Tibial artery (tissue), 4 donors: ENCODE measurements at places on chromosomes 5 and 9.

DNA sequence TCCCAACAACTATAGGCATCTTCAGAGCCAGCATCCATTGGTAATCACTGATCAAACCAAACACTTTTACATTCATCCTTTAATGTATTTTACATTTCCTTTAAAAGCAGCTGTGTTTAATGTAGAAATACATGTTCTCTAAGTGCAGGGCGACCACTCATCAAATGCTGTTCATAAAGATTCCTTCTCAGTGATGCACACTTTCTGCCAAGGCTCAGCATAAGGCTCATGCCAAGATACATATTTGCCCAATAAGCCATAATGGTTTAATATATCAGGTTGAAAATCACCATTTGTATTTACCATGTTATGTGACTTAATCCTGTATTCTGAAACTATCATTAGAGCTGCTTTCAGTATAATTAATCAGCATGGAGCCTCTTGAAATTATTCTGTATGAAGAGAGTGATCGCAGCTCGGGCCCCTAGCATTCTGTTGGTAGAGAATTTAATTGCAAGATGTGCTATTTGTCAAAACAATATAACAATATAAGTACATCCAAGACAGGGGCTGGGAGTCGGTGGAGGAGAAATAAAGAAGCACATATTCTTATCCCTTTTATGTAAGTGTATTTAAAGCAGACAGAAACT is 267.5 kb downstream of the EBF1 start:
- DNase-seq: no peak

GRCh38 chr5:153122403-153122802 is 368.1 kb upstream of the GRIA1 start:
- DNase-seq: no peak

DNA sequence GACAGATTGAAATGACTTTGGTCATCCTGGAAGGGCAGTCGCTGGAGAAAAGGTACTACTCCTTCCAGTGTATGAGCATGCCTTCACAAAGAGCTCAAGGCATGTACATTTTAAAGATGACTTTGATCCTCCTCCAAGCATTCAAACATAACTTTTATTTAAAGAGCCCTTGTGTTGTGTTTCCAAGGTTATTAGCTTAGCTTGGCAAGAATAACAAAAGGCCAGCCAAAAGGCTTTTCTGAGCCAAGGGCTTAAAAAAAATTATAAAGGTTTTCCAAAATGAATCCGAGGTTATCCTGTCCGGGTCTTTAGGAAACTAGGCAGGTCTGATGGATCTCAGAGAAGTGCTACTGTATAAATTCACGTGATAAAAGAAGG is 71.0 kb upstream of the PLPP6 start:
- DNase-seq: no peak

DNA sequence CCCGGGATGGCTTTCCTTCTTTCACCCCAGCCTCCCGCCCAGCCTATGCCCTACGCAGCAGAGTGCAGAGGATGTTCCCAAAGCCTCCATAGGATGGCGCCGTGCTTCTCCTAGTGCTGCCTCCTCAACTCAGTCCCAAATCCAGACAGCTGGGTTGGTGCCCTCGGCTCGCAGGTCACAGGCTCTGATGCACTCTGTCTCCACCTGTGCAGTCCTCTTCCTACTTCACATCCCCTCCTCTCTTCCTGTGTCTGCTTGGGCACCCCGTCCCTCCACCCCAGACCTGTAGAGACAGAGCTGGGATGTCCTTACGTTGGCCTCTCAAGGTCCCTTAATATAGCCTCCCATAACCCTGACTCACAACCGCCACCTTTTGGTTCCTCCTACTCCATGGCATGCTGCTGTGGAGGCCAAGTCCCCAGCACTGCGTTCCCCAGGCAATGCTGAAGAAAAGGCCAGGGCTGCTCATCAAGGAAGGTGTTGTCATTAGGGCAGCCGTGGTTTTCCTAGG is 314.4 kb downstream of the GADD45G start:
- no peak for DNase-seq

DNA sequence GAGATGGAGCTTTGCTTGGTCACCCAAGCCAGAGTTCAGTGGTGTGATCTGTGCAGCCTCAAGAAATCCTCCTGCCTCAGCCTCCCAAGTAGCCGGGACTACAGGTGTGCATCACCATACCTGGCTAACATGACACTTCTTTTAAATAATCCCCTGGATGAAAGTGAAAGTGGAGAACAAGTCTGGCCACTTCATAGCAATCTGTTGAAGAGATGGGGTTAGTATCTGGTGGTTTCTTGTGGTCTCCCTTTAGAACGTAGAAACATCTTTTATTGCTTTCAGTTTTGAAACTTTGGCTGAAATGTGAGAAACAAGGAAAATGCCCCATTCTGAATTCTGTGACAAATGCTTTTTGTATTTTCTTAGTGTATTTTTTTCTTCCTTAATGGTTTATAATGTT is 452.5 kb upstream of the RIOK2 start:
- no peak for DNase-seq

DNA sequence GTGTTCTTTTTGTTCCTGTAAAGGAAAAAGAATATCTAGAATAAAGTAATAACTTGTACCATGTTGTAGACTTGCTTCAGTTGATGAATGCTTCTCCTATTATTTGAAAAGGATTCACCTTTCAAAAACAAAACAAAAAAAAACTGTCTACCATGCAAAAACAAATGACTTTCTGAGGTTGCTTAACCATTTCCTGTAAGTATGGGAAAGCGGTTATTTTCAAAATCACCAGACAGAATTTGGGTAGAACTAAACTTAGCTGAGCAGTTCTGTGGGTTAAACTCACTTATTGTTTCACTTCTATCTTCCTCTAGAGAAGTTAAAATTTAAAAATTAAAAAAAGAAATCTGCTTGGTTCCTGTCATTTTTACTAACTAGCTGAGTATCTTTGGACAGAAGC is 25.2 kb downstream of the LNPEP start:
- DNase-seq: no peak

DNA sequence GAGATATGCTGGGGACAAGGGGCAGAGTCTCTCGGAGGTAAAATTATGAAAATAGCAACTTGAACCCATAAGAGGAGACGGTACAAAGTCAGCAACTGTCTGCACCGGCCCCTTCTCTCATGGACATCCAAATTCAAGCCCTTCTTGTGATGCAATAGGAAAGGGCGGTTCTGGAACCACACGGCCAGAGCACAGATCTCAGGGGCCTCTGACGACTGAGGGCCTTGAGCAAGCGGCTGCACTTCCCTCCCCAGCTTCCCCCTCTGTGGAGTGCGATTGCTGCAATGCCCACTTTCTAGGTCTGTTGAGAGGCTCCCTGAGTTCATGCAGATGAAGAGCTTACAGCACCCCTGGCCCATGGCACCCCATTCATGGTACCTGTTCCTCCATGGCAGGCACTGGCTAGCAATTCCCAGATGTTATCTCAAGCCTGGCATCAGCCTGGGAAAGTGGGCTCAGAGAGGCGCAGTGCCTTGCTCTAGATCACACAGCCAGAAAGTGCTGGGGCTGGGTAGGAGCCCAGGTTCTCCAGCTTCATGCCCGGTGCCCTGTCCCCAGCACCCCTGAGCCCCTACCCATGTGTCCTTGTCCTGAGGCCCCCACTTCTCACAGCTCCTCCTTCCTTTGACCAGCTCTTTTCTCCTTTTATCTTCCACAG is 17.7 kb upstream of the CPLX2 start:
- no peak for DNase-seq

GRCh38 chr5:123085638-123086286 is 3.3 kb upstream of the PRDM6 start:
- DNase-seq: no peak

DNA sequence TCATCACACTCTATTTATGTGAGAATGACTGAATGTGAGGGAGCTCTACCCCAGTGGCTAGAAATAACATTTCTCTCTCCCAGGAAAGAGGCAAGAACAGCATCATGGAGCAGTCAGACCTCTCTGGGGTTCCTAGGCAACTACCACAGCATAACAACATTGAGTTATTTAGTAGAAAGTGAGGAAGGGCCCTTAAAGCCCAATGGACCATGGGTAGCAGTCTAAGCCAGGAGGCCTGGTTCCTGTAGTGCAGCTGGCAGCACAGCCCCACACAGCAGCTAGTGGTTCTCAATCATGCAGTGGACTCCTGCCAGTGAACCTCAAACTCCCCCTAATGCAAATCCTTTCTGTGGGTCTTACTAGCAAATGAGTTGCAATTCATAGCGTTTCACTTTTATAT is 55.3 kb downstream of the SPEF2 start:
- DNase-seq: no peak

- DNase-seq: peak; percentile 46
Measured at GRCh38 chr5:89901983-89902382, 507.6 kb downstream of the CETN3 start.

DNA sequence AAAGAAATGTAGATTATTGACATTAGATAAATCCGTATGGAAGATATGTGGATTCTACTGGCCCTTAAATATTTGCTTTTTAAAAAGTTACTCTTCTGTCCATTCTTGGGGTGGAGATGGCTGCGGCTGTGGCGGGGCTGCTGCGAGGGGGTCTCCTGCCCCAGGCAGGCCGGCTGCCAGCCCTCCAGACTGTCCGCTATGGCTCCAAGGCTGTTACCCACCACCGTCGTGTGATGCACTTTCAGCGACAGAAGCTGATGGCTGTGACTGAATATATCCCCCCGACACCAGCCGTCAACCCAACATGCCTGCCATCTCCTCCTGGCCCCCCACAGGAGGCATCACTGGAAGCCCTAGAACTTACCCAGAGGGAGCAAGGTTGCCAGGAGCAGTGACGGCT is 50.7 kb downstream of the FAM170A start:
- DNase-seq: no peak

- no peak for DNase-seq
Measured at GRCh38 chr5:179342577-179342976, 2.7 kb downstream of the ADAMTS2 start.

GRCh38 chr9:87319656-87320055 is 178.0 kb upstream of the DAPK1 start:
- no peak for DNase-seq

- no peak for DNase-seq
Measured at GRCh38 chr5:36607114-36607571, 737 bp downstream of the SLC1A3 start.

DNA sequence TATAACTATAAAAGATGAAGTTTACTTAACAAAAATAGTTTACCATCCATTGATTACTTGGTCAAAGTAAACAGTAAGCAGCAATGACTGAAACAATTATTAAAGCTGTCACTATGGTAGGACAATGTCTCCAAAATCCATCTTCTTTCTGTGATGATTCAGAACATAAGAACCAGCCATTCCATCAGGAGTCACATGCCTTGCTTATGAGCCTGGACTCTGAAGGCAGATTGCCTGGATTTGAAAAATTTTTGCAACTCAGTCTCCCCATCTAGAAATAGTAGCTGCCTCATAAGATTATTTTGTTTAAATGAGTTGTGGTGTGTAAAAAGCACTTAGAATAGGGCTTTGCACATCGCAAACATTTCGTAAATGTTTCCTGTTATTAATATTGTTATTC is 136.2 kb downstream of the LIFR start:
- no peak for DNase-seq

DNA sequence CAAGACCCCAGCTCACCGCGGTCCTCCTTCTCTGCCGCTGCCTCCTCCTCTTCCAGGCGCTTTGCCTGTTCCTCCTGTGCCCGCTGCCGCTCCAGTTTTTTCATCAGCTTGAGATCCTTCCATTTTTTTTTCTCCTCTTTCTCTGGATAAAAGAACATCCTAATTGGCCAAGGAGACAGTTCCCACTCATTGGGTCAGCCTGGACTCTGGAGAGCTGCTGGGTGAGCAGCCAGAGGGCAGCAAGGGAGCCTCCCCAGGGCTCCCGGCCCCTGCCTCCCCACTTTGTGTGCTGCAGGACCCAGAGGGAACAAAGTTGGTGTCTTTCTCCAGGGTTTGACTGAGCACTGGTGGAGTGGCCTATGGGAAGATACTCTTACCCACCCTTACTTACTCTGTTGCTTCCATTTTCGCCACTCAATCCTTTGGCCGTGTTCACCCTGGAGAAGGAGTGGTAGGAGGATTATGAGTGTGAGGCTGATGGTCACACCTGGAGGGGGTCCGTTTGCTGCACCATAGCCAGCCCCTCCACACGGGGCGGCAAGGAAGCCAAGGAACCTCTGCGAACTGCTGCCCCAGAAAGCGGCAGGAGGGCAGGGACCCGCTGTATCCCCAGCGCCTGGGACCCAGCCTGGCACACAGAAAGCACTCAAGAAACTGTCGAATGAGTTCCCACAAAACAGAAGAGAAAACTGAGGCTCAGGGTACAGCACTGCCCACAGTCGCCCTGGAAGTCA is 708 bp downstream of the SPOUT1 start:
- DNase-seq: no peak

DNA sequence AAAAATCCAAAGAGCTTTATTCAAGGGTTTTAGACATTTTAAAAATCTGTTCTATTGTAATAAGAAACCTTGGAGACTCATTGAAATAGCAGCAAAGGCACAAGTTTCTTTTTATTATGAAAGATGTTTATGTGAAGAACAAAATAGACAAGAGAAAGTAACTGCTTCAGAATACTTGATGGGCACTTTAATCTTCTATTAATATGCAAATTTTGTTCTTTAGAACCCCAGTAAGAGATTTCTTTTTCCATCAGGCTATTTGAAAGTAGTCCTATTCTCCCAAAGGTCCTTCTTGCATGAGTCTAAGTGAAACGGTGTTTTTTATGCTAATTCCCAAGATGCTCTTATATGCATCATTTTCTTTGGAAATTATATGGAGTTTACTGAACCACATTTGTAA is 602.0 kb downstream of the EFNA5 start:
- no peak for DNase-seq

DNA sequence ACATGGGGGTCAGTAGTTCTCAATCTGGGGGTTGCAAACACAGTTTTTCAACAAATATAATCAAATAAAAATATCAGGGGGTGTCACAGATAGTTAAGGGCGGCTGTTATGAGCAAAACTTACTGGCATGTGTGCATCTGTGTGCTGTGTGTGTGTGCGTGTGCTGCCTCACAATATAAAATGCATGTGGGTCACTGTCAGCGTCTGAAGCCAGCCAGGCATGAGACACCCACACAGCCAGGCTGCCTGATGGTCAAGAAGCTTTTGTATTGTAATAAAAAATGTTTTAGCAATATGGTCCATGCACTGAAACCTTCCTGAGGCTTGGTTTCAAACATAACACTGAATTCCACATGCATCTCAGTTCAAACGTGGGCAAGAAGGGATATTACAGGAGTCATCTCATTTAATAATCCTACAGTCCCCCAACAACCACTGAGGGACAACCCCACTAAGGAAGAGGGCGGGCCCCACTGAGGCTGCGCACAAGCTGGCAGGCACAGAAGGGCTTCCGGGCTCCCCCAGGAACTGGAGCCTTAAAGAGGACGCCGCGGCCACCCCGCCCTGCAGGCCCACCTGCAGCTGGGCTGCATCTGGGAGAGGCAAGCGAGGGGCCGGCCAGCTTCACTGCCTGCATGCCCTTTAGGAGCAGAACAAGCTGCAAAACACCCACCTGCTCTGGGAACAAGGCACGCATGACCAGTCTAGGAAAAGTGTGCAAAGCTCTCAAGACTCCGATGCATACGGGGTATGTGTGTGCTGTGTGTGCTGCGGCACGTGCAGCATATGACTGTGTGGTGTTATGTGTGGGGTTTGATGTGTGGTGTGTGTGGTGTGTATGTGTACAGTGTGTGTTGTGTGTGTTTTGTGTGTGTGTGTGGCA is 14.1 kb downstream of the SEMA4D start:
- no peak for DNase-seq
